ENCODE measurements at places on chromosomes 11 and 22. TPM values are rescaled to one million over a fixed set of nuclear protein-coding genes. Genes with fewer than 3 reads are reported as not detected.

Gene NAP1L4
- 65.1 TPM for polyA plus RNA-seq

Gene ROBO4
- 0.26 TPM for polyA plus RNA-seq

Gene MS4A7
- polyA plus RNA-seq = not detected

Gene VSIG10L2
- polyA plus RNA-seq = not detected

Gene MOGAT2
- not detected for polyA plus RNA-seq

Gene KCNQ1
- polyA plus RNA-seq = not detected

Gene RBMXL2
- not detected for polyA plus RNA-seq

Gene AMOTL1
- 21.5 TPM for polyA plus RNA-seq

Gene GDPD4
- polyA plus RNA-seq = not detected

Gene UPB1
- polyA plus RNA-seq = 0.10 TPM

Gene KIF18A
- 11.9 TPM for polyA plus RNA-seq

Gene LIF
- polyA plus RNA-seq = 5.8 TPM

Gene EIF3F
- 218 TPM for polyA plus RNA-seq

Gene TSPAN4
- 145 TPM for polyA plus RNA-seq

Gene FEN1
- 13.2 TPM for polyA plus RNA-seq

Gene CDC42EP1
- polyA plus RNA-seq = 36.3 TPM

Gene ZNF280A
- polyA plus RNA-seq = not detected

Gene ACTN3
- not detected for polyA plus RNA-seq

Gene HBB
- not detected for polyA plus RNA-seq
